Activated T-helper 2 cell treated with anti-CD3 and anti-CD28 coated beads, Interferon-gamma antibody, Interleukin-2, Interleukin-4, amounts not matched to agents 10 μg/mL and 5 μg/mL and 100 μg/mL, durations not matched to agents 14 hours and 24 hours and 36 hours (primary cell): ENCODE measurements at places on chromosomes 5 and 9.

DNA sequence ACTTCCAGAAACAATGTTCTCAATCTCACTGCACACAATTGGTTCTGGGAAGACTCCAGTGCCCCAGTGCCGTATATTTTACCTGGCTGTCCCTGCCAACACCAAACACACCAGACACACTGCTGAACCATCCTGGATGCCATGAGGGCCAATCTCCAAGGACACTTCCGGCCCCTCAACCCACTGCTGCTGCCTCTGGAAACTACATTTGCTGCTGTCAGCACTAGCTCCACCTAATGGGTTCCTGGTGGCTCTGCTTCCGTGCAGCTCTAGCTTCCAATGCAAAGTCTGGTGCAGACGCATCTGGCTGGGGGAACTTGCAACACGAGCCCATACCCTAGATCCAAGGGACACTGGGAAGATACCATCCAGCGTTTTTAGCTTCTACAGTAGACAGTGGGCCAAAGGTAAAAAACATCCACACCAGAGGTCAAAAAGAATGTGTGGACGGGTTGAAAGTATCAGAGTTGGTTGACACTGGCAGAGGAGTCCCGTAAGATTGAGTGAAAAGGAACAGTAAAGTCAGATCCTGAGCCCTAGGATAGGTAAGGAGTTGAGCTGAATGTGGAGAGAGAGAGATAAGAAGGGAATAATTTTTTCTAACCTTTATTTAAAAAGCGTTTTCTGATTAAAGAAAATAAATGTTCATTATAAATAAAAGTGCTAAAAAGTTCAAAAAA, 99.7 kb upstream of the KIF2A start:
- DNase-seq = no peak

DNA sequence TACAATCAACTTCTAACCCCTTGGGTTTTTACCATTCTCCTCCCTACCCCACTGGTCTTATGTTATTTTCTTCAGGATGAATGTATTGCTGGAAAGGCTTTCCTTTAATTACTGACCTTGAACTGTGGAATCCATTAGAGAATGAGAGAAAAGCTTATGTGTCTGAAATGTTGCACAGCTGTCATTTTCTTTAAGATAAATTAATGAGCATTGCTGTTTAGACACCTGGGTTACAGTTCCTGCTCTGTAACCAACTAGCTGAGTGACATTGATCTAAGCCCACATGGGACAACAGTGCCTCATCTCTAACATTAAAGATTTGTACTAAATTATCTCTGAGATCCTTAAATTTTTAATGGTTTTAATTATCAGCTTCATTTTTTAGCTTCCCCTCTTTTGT, 507.0 kb downstream of the TAF11L14 start:
- DNase-seq = no peak

- DNase-seq = no peak
Measured at GRCh38 chr9:112896131-112896530, 5.5 kb upstream of the SLC46A2 start.

DNA sequence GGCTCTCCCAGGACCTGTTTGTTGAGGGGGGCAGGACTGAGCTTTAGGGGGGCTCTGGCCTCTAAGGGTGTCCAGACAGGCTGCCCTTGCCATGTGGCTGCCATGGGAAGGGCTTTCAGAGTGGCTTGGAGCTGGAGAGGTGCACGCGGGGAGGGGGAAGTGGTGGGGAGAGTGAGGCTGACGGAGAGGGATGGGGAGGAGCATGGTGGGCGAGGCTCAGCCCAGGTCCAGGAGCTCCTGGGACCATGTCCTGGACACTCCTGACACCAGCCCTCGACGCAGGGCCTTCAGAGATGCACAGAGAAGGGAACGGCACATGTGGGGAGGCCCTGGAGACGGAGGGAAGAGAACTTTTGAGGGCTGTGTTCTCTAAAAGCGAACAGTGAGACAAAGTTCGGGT, 2.4 kb downstream of the SPAAR start:
- DNase-seq = no peak

DNA sequence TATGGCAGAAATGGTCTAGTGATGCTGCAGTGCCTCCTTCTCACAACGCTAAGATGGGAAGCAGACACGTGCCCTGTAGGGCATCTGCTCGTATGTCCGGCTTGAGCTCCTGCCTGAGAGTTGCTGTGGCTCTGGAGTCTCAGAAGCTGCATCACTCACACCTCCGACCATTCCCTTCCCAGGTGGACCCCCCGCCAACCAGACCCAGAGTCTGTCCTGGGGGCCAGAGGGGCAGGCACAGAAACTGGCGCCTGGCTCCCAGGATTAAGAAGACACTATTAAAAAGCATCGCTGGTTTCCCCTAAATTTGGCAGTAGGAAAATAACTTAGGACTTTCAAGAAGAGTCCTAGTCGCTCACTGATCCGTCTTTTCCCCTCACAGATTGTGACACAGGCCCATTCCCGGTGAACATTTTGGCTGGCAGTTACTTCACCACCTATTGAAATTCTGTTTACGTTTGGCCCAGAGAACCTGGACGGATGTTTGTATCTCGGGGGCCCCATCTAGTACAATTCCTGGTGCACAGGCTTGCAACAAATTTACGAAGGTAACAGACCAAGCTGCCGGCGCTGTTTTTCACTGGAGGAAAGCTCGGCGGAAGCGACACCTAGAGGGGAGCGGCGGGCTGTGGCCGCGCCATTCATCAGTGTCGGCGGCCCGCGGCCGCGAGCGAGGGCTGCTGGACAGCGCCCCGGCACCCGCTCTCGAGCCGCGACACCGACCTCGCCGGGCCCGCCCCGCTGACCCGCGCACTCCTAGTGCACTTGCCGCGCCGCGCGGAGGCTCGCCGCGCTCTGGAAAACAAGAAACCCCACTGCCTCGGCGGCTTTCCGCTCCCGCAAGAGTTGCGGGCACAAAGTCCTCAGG, 1.6 kb downstream of the FSTL4 start:
- no peak for DNase-seq

GRCh38 chr5:14280294-14280854, 137.2 kb downstream of the TRIO start:
- no peak for DNase-seq
